GM23248 (cell line): ENCODE measurements at places on chromosomes 1 and 21. TPM values are rescaled to one million over a fixed set of nuclear protein-coding genes. Genes with fewer than 3 reads are reported as not detected.
A peak's percentile ranks its signal among the peaks of the same experiment; 100 is the strongest.

Gene IL10
- total RNA-seq: not detected in 2 replicates

Gene AQP10
- not detected in 2 replicates for total RNA-seq

Gene CFHR5
- total RNA-seq: not detected in 2 replicates

- DNase-seq: peak; percentile 85
Measured at GRCh38 chr1:206469933-206470691, at the start of gene IKBKE. TSS of gene IKBKE (plus strand) at chr1:206470476. CDS start at chr1:206473228, 2,752 bp downstream.

DNA sequence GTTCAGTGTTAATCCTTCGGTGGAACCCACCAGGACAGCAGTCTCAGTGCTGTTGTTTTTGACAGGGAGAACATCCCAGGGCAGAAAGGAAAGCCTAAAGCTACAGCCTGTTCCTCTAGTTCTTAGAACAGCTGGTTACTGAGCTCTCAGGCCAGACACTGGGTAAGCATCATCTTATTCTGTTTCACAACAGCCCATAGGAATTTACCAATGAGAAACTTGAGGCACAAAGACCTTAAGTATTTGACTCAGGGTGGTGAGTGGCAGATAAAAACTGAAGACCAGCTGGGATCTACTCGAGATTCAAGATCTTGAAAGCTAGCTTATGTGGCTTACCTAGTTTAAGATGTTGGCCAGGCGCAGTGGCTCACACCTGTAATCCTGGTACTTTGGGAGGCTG, 9.4 kb upstream of the NEK2 start:
- DNase-seq: no peak

- DNase-seq: no peak
Measured at GRCh38 chr1:40047769-40048168, 7.2 kb downstream of the CAP1 start.

DNA sequence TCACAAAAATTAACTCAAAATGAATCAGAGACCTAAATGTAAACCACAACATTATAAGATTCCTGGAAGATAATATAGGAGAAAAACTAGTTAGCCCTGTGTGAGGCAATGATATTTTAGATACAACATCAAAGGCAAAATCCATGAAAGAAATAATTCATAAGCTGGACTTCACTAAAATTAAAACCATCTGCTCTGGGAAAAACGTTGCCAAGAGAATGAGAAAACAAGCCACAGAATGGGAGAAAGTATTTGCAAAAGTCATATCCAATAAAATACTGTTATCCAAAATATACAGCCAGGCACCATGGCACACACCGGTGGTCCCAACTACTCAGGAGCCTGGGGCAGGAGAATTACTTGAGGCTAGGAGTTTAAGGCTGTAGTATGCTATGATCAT, 70.3 kb downstream of the SYF2 start:
- DNase-seq: peak; percentile 48

- DNase-seq: peak; percentile 34
Measured at GRCh38 chr1:111669268-111669667, 49.7 kb downstream of the RAP1A start.

GRCh38 chr1:110726755-110727154, 52.0 kb upstream of the KCNA3 start:
- no peak for DNase-seq

DNA sequence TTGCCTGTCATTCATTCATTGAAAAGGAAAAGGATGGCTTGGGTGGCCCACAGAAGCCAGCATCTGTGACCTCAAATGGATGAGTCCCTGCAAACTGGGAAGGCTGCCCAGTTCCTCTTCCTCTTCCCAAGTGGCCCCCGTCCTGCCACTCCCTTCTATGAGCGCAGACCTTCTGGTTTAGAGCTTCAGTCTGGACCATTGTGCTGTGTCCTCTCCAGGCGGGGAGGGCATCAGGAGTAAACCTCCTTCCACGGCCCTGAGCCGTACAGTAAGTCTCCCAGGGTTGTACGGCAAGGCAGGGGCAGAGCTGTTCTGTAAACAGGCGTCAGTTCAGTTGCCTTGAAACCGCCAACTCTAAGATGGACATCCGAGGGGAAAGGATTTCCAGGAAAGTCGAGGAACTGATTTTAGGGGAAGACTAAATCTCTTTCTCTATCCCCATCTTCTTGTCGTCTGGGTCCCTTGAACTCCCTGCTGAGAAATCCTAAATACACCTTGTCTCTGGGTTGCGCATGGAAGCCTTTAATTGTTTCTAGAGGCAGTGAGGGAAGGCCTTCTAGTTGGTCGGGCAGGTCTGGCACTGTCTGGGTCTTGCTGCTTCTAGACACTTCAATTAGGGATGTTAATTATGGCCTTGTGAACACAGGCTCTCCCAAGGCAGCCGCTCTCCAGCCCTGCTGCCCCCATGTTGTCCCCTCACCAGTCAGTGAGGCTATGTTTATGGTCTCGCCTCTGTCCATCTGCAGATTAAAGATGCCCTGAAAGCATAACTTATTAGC, 22.1 kb downstream of the SOX13 start:
- DNase-seq: no peak

DNA sequence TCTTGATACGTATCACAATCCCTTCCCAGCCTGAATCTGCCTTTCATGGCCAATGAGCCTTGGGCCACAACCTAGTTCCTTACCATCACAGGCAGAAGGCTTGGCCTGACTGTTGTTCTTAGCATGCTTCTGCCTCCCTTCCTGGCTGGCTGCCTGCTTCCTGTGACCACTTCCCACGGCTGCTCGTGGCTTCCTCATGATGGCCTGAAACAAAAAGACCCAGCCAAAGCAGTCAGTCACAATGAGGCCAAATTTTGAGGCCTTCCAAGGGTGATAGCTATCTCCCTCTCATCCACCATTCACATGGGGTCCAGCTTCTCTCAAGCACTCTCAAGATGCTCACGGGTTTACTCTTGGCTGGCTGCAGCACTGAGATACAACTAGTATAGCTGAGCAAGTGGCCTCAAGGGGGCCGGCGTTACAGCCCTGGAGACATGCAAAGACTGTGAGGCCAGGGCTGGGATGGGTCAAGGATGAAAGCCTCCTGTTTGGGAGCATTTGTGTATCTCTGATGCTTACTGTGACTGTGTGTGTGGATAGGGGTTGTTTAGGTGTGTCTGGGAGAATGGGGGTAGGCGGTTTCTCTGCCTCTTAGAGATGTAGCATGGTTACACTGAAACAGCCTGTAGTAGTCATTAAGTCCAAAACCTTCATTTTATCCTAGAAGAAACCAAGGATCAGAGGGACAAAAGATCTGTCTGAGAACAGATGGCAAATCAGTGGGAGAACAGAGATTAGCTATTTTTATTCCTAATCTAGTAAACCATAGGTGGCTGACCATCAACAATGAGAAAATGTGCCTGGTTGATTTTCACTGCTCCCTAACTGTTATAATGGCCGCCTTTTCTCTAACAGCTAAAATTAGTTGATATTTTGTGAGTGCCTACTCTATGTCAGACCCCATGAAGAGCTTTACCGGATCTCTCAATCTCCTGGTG, 5.4 kb upstream of the TOE1 start:
- no peak for DNase-seq

GRCh38 chr21:36510911-36511310, 31.0 kb upstream of the CLDN14 start:
- DNase-seq: no peak

- no peak for DNase-seq
Measured at GRCh38 chr1:99676876-99677275, 31.0 kb downstream of the PALMD start.

- no peak for DNase-seq
Measured at GRCh38 chr1:35603468-35603867, 30.4 kb downstream of the TFAP2E start.

- no peak for DNase-seq
Measured at GRCh38 chr1:107912656-107913055, 52.3 kb downstream of the VAV3 start.

DNA sequence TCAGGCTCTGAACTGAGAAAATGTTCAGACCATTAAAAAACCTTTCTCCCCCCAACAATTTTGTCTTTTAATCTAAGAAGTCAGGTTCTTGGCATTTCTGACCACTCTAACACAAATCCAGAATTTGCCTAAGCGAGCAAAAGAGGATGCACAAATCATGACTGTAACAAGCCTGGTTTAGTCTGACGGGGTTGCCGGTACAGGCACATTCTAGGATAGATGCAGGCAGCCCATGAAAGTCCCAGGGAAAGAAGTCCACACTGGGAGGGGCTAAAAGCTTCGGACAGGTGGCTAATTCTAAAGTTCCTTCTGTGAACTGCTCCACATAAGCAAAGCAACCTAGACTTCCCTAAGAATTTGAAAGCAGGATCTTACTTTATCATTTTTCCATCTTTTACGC, 48.0 kb upstream of the KCNE1 start:
- DNase-seq: no peak

GRCh38 chr1:108892356-108893140, 15.8 kb downstream of the GPSM2 start:
- DNase-seq: peak; percentile 57

GRCh38 chr1:174626031-174627025, 178.6 kb downstream of the GPR52 start:
- DNase-seq: peak; percentile 78

- no peak for DNase-seq
Measured at GRCh38 chr1:39301606-39302005, 97.1 kb downstream of the MACF1 start.

- DNase-seq: no peak
Measured at GRCh38 chr1:164337885-164338284, 221.1 kb upstream of the PBX1 start.

DNA sequence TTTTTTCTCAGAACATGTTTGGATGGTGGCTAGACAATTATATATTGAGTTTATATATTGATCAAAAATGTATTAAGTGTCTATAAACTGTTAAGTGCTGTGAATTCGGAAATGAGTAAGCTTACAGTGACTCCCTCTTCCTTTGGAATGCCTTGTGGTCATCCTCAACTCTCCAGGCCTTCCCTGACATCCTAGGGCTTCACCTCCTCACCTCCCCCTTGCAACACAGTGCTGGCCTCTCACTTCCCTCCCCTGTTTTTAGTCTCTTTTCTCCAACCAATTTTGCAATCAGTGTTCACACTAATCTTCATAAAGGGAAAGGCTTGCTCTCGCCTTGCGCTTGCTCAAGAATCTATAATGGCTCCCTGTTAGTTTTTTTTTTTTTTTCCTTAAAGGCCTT, 95.1 kb upstream of the C1orf21 start:
- DNase-seq: peak; percentile 8

GRCh38 chr1:113401728-113402127, 11.4 kb downstream of the MAGI3 start:
- DNase-seq: no peak

DNA sequence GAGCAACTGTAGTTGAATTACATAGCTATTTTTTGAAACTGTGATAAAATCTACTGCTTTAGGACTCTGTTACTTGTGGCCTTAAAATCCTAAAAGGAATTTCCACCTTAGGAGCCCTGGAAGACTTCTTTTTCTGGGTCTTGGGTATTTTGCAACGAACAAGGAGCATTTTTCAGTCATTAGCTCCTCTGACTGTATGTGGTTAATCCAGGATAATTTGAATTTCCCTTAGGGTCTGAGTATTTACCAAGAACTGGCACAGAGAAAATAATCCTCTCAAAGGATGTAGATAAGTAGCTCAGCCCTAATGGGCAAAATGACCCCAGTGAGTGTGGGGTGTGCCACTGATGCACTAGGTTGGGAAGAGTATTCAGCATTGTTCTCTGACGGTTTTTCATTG, 170.4 kb downstream of the VAV3 start:
- no peak for DNase-seq

GRCh38 chr1:151167116-151167515, 1.2 kb downstream of the SCNM1 start:
- no peak for DNase-seq
